DMS 273 treated with DMSO at 0.1 percent for 48 hours (cell line): ENCODE measurements at places on chromosomes 7 and 10.
A peak's percentile ranks its signal among the peaks of the same experiment; 100 is the strongest.

GRCh38 chr10:6204341-6205191, 1.8 kb downstream of the PFKFB3 start:
- no peak for DNase-seq

- no peak for DNase-seq
Observed at GRCh38 chr7:105800442-105800841, 76.0 kb downstream of the ATXN7L1 start.

GRCh38 chr10:68176797-68177196, 55.1 kb downstream of the ATOH7 start:
- no peak for DNase-seq

GRCh38 chr10:119270762-119271366, 63.5 kb downstream of the GRK5 start:
- no peak for DNase-seq

DNA sequence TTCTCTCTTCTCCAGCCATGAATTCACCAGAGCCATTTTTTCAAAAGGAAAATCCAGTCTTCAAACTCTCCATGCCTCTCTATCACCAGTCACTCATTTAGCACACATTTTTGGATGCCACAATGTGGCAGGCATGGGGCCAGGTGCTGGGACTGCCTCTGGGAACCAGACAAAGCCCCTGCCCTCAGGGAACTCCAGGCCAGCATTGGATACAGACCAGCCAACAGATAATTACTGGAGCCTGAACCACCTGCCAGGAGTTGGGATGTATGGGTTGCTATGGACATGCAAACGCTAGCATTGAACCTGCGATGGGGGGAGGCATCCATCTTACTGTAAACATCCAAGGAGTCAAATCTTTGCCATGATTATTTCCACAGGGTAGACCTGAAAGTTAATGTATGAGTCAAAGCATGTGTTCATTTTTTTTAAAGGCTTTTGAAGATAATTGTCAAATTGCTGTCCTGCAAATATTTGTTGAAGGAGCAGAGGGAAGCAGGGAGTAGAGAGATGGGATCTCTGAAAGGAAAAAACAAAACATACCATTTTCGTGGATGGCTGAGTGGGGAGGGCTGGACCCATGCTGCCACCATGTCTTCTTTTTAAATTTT, 43.2 kb downstream of the SRRM3 start:
- DNase-seq, result no peak

DNA sequence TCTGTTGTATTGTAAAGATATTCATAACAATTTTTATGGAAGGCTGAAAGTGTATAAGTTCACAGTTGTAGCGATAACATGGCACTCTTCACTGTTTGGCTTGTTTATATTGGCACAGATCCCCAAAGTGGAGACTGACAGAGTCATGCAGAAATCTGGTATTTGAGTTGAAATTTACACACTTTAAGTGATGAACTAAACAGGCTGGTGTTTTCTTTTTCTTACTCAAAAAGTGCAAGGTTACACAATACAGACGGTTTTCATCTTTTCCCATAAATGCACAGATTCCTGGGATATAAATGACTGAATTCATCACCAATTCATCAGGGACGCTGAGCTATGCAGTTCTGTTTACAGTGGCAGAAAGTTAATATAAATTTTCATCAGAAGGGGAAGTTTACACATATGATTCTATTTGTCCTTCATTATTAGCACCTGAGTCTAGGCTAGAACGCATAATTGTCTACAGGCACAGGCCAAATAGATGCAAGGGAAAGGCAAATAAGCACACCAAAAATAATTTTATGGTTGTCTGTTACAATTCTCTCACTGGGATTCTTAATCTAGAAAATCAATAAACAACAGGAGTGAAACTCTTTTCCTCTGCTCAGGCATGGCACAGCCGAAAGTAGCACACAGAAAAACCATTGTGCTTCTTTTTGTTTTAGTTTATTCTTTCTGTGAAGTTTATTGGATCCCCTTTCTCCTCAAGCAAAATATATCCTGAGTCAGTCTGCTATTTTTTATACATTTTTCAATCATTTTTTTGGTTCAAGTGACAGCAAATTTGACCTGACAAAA, 88.0 kb downstream of the FOXP2 start:
- no peak for DNase-seq

DNA sequence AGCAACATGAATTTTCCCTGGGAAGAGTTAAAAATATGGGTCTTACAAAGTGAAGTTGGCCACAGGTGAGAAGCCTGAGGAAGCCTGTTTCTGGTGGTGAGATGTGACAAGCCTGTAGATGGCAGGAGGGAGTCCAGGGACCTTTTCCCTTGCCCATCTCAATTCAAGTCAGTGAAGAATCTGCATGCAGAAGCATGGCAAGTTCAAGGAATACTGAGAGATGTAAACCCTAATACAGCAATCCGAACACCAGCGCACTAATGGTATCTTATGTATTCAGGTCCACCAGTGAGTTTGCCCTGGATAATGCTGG, 73.6 kb downstream of the RHOBTB1 start:
- DNase-seq, result no peak

- peak; percentile 18 for DNase-seq
Observed at GRCh38 chr7:27992755-27993493, 187.7 kb downstream of the JAZF1 start.

DNA sequence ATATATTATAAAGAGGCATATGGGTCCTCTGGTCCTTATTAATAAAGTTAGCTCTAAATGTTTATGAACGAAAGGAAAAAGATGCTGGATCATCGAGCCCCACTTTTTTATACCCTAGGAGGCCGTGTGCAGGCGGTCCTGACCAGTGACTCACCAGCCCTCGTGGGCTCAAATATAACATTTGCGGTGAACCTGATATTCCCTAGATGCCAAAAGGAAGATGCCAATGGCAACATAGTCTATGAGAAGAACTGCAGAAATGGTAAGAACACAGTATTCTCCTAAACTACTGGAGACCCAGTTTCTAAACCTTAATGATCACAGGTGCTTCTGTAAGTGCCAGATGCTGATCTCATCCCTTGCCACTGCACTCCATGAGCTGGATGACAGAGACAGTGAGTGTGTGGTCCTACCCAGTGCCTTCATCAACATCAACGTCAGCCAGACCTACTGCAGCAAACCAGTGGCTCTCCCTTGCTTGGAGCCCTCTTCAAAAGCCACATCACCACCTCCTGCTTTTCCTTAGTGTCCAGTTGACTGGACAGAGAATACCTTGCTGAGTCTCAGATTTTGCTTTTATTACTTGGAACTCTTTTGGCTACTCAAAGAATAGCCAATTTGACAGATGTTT, 7.6 kb downstream of the GPNMB start:
- DNase-seq, result no peak

- no peak for DNase-seq
Observed at GRCh38 chr10:96829029-96829773, 2.9 kb upstream of the LCOR start.

- no peak for DNase-seq
Observed at GRCh38 chr7:3544202-3544601, 243.2 kb downstream of the SDK1 start.

DNA sequence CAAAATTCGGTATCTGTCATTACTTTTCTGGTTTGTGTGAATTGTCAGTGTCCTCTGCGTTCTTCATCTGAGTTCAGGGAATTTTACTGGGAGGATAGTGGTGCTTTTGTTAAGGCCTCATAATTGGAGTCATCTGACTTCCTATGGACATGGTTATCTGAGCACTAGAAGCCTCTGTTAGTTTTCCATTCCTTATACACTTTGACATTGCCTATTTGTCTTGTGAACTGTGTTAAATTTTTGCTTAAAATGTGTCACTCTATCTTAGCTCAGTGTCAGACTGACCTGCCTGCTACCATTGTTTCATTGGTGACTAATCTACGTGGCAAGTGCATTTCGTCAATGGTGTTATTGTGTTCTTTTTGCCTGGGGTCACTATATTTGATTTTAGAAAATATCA, 253.3 kb downstream of the SEMA3A start:
- no peak for DNase-seq

GRCh38 chr7:18165166-18165565, 137.5 kb upstream of the PRPS1L1 start:
- DNase-seq, result no peak

- DNase-seq, result no peak
Observed at GRCh38 chr7:159098811-159099655, 45.6 kb downstream of the VIPR2 start.

DNA sequence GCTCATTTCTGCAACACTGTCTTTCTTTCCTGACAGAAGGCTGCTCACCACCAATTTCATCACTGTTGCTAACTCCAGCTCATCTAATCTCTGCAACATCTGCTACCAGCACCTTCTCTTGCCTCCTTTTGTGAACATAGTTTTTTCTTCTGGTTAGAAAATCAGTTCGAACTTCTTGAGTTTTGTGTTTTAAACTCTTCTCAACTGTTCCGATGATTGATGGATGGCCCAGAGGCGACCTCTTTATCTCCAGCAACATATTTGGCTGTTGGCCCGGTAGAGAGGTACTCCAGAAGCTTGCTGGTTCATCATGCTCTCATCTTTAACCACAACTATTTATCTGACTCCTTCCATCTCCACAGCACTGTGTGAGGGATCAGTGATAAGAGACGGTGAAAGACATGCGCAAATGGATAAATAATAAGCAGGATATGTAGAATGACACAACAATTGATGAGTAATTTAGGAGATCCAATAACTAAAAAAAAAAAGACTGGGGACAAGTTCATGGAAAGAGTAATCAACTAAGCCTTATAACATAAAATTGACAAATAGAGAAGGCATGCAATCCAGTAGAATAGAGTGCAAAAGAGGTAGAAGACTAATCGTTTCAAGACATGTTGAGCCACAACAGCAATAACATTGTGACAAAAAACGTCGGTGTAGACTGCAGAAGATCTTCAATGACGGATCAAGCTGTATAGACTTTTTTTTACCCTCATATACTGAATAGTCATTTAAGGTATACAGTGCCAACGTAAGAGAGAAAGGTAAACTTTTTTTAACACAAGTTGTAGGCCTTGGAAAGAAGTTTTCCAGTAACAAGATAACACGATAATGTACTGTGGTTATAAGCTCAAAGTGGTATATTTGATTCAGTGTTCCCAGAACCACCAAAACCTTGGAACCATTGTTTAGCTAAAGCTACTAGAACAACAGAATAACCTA, 152.2 kb downstream of the CRPPA start:
- DNase-seq, result peak; percentile 33

- DNase-seq, result no peak
Observed at GRCh38 chr7:1557006-1557405, 1.0 kb upstream of the TMEM184A start.

- DNase-seq, result no peak
Observed at GRCh38 chr7:37193087-37193774, 255.4 kb downstream of the ELMO1 start.

GRCh38 chr10:113045147-113046055, 95.4 kb downstream of the TCF7L2 start:
- DNase-seq, result no peak

- no peak for DNase-seq
Observed at GRCh38 chr7:142933092-142933475, 462 bp downstream of the TRPV5 start.

DNA sequence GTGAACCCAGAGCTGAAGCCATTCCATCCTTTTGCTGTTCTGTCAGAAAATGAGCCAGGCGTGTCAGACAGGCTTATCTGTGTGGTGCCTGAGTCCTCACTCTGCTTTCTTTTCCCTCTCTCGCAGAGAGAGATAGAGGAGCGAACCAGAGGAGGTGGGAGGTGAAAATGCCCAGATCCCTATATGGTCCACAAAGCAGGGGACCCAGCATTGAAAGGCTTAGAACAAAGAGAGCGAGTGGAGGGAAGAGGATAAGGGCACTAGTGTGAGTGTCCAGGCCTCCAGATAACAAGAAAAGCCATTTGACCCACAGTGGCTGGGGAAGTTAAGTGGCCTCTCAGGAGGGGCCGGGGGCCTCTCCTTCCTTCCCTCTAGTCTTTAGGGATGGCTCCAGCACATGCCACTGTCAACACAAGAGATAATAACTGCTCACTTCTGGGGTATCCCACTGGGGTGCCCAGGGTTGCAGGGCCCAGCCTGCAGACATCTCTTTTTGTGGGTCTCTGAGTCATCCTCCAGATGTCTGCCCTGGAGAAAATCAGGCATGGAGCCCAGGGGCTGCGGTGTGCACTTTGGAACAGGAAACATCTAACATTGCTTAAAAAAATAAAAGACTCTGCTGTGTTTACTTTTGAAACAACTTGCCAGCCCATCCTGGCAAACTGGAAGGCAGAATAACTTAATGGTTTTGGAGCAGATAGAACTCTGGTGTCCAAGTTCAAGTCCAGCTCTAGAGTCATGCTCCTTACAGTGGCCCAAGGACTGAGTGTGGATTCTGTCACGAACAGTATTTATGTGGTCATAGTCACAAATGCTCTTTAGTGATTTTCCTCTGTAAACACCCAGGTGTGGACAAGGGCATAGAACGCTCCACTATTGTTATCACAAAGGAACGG, 189.5 kb downstream of the CXCL12 start:
- no peak for DNase-seq

- DNase-seq, result no peak
Observed at GRCh38 chr7:143387156-143387975, 6.2 kb downstream of the ZYX start.

DNA sequence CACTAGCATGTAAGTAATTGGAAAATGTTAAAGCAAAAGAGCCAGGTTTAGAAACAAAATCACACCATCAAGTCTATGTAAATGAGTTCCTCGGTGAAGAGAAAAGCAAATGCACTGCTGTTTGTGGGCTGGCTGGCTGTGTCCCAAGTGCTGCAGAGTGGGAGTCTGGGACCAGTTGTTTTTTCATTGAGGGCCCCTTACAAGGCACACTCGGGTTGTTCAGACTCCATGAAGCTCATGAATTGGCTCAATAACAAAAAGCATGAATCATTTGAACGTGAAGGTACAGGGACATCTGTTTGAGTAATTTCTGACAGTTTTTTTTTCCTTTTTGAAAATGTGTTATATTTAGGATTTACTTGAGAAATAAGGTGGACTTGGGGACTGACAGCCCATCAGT, 28.0 kb downstream of the GRK5 start:
- peak; percentile 81 for DNase-seq

DNA sequence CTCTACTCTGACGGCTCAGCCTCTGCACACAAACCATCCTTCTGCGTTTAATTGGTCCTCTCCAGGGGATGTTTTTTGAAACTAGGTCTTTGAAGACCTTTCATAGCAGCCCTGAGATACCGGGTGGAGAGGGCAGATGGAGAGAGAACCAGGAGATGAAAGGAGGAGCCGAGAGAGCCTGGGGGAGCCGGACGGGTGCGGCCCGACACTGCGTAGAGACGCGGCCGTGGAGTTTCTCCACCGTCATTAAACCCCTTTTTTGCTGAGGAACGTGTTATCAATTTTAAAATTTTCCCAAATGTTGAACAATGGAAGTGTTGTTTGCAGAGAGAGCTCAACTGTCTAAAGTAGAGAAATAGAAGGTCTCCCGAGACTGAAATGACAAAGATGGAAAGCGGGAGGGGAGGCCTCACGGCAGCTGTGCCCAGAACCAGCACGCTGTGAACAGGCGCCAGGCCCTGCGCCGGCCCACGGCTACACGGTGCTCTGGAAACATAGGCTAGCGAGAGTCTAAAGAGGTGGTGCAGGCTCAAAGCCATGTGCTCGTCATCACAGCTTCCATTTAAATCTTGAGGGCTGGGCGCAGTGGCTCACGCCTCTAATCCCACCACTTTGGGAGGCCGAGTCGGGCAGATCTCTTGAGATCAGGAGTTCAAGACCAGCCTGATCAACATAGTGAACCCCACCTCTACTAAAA, 307.0 kb downstream of the PTPRN2 start:
- DNase-seq, result no peak

- DNase-seq, result peak; percentile 32
Observed at GRCh38 chr7:28626624-28627262, 214.4 kb downstream of the CREB5 start.
